DMS153 (cell line): ENCODE measurements at places on chromosomes 1 and 21.

DNA sequence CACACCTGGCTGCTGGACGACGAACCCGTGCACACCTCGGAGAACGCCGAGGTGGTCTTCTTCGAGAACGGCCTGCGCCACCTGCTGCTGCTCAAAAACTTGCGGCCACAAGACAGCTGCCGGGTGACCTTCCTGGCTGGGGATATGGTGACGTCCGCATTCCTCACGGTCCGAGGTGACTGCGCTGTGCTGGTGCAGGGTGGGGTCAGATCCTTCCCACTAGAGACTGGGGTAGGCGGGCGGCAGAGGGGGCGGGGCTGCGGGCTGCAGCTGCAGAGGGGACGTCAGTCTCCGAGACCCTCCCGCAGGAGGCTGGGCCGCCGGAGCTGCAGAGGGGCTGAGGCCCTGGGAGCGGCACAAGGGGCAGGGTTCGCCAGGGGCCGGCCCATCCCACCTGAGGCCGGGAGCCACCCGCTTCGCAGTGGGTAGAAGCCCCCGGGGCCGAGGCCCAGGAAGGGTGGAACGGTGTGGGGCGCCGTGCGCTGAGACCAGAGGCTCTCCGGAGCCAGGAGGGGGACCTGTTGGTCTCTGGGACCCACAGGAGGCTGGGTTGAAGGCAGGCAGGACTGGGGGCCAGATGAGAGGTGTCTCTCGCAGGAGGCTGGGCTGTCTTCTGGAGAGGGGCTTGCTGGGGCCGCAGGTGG lies 90.6 kb downstream of the TRIM11 start:
- no peak for DNase-seq

- no peak for DNase-seq
Observed at GRCh38 chr1:231279683-231280082, 38.7 kb downstream of the GNPAT start.

DNA sequence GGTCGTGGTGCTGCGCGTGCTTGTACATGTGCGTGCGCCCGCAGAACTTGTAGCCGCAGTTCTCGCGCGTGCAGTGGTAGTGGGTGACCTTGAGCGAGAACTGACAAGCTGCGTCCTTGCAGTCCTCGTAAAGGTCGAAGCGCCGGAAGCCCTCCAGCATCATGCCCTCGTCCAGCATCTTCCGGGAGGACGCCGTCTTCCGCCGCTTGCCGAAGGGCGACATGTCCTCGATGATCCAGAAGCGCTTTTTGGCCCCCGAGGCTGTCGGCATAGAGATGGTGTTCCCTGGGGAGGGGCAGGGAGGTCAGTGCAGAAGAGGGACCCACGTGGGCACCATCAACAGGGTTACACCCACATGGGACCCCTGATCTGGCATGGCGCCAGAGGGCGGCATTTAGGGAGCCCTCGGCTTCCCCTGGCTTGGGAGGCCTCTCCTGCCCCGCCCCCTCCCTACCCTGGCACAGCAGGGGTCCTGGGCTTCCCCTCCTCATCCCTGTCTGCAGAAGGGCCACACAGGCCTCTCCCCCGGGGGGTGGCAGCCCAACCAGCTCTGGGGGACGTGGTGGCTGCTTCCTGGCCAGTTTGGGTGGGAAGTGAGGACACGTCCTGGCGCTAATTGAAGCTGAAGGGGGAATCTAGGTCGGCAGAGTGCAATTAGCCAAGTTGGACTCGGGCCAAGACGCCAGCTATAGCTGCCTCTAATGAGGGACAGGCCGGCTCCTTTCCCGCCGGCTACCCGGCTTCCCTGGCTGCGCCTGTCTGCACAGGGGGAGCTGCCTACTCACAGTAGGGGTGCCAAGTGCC lies 156.5 kb downstream of the CASZ1 start:
- DNase-seq, result peak; percentile 63

GRCh38 chr1:43949678-43950077 lies 2.9 kb downstream of the IPO13 start:
- no peak for DNase-seq

DNA sequence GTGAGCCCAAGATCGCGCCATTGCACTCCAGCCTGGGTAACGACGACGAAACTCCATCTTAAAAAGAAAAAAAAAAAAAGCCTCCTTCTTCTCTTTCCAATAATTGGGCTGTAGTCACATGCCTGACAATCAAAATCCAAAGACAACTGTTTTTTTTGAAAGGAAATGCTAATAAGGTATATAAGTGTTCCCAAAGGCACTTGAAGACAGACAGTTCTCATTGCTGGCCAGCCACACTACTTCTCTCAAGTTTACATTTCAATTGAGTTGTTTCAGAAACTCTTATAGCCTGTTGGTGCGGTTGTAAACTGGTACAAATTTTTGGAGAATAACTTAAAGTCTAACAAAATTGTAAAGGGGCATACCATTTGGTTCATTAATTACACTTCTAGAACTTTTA lies 23.3 kb downstream of the GATAD2B start:
- DNase-seq, result no peak

DNA sequence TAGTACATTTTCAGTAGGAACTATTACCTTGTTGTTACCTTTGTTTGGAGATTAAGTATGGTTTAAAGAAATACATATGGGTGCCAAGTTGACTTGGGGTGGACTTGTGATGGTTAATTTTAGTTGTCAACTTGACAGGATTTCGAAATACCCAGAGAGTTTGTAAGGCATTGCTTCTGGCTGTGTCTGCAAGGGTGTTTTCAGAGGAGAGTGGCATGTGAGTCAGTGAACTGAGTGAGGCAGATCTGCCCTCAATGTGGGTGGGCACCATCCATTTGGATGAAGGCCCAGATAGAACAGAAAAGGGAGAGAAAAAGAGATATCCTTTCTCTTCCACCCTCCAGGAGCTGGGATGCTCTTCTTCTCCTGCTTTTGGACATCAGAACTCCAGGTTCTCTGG lies 315.5 kb downstream of the GPATCH2 start:
- DNase-seq, result no peak

DNA sequence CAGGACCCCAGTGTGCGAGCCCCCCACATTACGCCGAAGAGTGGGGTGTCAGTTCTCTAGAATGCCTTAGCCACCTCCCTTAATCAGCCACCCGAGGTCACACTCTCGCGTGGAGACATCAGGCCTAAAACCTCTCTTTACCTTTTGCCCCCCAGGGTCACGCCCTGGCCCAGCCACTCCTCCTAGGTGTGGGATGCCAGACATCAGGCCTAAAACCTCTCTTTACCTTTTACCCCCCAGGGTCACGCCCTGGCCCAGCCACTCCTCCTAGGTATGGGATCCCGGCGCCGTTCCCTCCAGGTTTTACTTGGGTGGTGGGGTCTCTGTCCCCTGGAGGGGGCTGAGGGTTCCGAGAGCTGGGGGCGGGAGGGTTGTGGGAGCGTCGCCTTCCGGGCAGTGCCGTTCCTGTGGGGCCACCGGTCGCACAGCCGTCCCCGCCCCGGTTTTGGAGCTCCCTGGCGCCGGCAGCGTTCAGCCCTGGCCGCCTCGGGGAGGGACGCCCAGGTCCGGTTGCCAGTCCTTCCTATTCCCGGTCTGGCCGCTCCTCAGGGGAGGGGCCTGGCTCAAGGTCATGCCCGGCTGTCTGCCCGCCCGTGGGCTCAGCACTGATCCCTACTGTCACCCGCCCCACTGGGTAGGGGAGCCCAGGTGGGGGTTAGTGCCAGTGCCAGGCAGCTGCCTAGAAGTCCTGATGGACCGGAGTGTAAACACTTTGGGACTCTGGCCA lies 882 bp downstream of the VPS13D start:
- DNase-seq, result no peak

DNA sequence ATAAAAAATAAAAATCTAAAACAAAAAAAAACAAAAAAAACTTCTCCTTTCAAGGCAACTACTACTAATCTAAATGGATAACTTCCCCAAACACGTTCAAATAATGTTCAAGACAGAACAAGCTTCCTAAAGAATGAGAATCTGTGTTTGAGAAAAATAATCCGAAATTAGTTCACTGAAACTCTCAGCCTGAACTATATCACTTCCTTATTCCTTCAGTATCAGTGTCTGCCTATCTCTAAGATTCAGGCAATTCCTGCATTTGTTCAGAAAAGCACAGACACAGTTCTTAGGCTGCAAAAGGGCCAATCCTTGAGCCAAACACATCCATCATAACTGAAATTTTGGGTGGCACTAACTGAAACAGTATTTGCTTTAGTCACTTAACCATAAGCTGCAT lies 22.4 kb downstream of the DSTYK start:
- DNase-seq, result no peak

DNA sequence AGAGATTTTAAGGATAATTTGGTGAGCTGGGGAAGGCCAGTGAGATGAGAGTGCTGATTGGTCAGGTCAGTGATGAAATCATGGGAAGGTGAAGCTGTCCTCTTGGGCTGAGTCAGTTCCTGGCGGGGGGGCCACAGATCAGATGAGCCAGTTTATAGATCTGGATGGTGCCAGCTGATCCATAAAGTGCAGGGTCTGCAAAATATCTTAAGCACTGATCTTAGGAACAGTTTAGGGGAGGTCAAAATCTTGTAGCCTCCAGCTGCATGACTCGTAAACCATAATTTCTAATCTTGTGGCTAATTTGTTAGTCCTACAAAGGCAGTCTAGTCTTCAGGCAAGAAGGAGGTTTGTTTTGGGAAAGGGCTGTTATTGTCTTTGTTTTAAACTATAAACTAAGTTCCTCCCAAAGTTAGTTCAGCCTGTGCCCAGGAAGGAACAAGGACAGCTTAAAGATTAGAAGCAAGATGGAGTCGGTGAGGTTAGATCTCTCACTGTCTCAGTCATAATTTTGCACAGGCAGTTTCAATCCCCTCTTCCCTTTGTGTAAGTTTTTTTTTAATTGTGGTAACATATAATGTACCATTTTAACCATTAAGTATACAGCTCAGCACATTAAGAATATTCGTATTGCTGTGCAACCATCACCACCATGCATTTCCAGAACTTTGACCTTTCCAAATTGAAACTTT lies 39.4 kb downstream of the PTAFR start:
- no peak for DNase-seq

- DNase-seq, result no peak
Observed at GRCh38 chr1:228149406-228150119, at the start of gene GJC2. Gene GJC2 (plus strand): TSS chr1:228149930. CDS start chr1:228157759, 7,829 bp downstream.

- no peak for DNase-seq
Observed at GRCh38 chr1:23576338-23577055, 17.2 kb upstream of the ID3 start.

GRCh38 chr21:28683982-28684752 lies 308.5 kb downstream of the LTN1 start:
- no peak for DNase-seq

- no peak for DNase-seq
Observed at GRCh38 chr1:57124768-57125446, 159.1 kb upstream of the C8B start.
